ENCODE measurements at places on chromosomes 11 and 22.

- peak; percentile 19 for DNase-seq
These were observed 30.0 kb upstream of the MMP7 start for GRCh38 chr11:102560555-102561011.

DNA sequence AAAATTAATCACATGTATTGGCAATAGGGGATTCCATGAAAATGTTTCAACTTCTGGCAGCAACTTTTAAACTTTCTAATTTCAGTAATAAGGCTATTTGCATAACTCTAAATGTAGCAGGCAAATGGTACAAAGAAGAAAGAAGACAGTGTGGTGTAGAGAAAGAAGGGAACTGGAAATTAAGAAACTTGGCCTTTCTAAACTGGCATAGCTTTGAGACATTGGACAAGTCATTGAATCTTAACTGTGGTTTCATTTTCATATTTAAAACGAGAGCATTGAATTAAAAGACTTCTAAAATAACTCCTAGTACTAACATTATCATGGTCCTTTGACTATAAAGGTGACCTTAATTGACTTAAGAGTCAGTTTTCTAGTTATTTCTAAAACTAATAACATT lies 125.0 kb downstream of the UVRAG start:
- DNase-seq, result no peak

GRCh38 chr22:47035425-47035881 lies 273.0 kb downstream of the TBC1D22A start:
- DNase-seq, result no peak

DNA sequence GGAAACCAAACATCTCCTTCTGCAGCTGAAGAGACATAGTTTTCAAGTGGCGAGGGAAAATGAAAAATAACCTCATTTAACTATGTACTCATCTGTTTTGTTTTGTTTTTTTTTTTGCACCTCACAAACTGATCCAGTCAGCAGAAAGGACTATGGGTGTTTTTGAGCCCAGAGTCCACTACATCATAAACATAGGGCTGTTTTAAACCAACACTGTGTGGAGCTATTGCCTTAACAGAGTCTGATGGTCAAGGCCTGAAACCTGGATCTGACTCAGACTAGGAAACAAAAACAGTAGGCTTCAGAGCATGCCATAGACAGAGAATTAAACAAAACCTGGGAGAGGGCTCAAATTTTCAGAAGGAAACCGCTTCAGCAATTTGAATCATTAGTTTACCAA lies 99.3 kb upstream of the FSHB start:
- no peak for DNase-seq

GRCh38 chr11:84800755-84801346 lies 826.3 kb downstream of the DLG2 start:
- peak; percentile 33 for DNase-seq

DNA sequence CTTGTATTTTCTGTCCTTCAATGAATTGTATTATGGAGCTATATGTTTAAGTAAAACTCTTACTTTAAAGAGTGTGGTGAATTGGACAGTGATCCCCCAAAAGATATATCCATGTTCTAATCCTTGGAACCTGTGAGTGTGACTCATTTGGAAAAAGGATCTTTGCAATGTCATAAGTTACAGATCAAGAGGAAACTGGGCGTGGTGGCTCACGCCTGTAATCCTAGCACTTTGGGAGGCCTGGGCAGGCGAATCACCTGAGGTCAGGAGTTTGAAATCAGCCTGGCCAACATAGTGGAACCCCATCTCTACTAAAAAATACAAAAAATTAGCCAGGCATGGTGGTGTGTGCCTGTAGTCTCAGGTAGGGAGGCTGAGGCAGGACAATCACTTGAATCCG lies 36.7 kb downstream of the ELF5 start:
- DNase-seq, result no peak

- no peak for DNase-seq
These were observed 23.7 kb downstream of the WBP2NL start for GRCh38 chr22:42022162-42022847.

DNA sequence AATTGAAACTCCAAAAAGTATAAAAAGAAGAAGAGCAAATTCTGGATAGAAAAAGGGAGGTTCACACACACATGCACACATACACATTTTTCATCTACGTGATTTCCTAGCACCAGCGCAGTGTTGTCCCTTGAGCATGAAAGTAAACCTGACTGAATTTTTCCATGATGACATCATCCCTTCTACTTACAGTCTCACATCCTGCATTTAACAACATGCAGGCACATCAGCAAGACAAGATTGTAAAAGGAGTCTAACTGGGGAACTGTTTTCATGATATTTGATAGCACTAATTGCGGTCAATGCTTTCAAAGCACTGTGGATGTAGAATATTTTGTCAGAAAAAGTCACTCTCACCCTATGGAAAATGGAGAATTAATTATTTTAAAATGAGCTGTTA lies 36.6 kb downstream of the GAS2 start:
- DNase-seq, result peak; percentile 77

GRCh38 chr11:132933703-132934102 lies 598.6 kb downstream of the OPCML start:
- no peak for DNase-seq

DNA sequence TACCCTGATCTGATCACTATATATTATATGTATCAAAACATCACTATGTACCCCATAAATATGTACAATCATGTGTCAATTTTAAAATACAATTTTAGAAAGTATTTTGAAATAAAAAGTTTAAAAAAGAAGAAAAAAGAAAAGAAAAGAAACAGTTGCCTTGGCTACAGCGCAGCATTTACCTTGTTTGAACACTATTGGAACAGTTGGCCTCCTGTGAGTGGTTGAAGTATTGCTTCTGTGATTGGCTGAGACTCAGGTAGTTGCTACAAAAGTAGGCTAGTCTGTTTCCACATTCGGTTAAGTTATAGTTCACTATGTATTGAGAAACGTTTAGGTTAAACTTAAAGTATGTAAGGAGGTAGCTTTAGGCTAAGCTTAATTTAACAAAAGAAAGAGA lies 7.9 kb upstream of the DTX4 start:
- no peak for DNase-seq

GRCh38 chr11:120649316-120649715 lies 137.8 kb downstream of the GRIK4 start:
- DNase-seq, result no peak

- DNase-seq, result no peak
These were observed 55.4 kb upstream of the NECTIN1 start for GRCh38 chr11:119784421-119784820.

DNA sequence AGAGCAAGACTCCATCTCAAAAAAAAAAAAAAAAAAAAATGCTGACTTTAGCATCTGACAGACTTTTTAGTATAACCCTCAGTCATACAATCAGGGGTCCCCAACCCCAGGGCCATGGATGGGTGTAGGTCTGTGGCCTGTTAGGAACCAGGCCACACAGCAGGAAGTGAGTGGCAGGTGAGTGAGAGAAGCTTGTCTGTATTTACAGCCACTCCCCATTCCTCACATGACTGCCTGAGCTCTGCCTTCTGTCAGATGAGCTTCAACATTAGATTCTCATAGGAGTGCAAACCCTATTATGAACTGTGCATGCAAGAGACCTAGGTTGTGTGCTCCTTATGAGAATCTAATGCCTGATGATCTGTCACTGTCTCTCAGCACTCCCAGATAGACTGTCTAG lies 3.3 kb downstream of the FAM227A start:
- no peak for DNase-seq

DNA sequence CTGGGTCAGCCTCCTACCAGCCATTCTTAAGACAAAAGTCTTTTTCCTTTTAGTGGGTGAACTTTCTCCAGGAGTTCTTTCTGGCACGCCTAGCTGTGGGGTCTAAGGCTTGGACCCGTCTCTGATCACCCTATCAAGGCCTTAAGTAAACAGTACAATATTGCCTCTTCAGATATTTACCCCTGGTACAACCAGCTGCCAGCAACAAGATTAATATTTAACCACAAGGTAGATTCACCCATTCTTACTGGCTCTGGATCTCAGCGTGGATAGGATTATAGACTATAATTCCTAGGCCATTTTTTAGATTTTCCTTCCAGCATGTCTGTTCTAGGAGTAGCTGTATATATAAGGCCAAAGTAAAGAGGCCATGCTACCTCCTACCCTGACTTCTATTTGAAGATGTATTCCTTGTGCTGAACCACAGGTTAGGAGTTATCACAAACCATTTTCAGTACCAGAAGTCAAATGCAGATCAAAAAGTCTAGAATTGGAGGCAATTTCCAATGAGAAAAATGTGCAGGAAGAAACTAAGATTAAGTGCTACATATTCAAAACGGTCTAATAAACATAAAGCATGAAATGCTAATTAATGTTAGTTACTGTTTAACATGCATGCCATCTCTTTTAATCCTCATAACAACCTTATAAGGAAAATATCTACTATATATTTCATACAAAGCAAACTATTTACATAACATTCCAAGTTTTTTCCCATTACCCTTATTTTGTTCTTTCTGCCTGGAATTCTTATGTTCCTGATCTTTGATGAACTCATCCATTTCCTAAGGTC lies 110.0 kb upstream of the SYN3 start:
- no peak for DNase-seq

DNA sequence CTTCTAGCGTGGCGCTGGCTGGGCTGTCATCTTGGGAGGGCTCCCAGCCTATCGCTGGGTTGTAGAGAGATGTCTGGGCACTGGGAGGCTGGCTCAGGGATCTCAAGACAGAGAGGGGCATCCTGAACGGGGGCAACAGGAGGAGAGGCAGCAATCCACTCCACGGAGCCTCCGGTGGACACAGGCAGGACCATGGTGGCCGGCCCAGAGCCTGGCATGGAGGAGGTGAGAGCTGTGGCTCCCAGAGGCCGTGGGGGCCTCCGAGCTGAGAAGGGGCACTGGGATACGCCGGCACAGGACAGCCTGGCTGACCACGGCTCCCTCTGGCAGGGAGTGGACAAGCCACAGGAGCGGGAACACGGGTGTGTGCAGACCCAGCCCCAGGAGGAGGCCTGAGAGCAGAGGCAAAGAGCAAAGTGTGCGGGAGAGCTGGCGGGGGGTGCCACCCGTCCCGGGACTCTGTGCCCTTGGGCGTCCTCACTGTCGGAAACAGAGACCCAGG lies 9.1 kb downstream of the MRGPRF start:
- no peak for DNase-seq

- DNase-seq, result no peak
These were observed 68.6 kb downstream of the CDKN1C start for GRCh38 chr11:2816941-2817421.

GRCh38 chr11:1546536-1547466 lies 25.3 kb downstream of the DUSP8 start:
- peak; percentile 58 for DNase-seq

- no peak for DNase-seq
These were observed 41.7 kb upstream of the ADA2 start for GRCh38 chr22:17260950-17261349.

DNA sequence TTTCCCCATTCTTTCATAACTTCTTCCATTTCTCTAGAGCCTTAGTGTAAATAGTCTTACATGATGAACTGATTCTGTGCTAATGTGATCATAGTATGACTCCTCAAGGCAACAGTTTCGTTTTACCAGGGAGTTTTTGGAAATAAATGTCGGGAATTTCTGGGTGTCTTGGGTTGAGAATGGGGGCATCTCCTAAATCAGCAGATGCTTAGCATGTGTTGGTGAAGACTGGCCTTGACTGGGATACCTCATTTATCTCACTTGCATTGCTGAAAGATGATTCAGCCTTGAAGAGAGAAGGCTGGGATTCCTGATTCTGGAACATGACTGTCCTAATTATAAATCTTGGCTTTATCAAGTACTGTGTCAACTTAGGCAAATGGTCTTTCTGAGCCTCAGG lies 115.7 kb upstream of the C11orf87 start:
- no peak for DNase-seq

GRCh38 chr11:119727523-119728151 lies 1.4 kb downstream of the NECTIN1 start:
- DNase-seq, result no peak

GRCh38 chr11:57567515-57568329 lies at the start of gene UBE2L6:
Gene UBE2L6 (minus strand): TSS chr11:57567672. CDS start chr11:57567611, 61 bp downstream.
- peak; percentile 44 for DNase-seq

GRCh38 chr11:74134661-74135060 lies 36.1 kb downstream of the C2CD3 start:
- DNase-seq, result no peak

DNA sequence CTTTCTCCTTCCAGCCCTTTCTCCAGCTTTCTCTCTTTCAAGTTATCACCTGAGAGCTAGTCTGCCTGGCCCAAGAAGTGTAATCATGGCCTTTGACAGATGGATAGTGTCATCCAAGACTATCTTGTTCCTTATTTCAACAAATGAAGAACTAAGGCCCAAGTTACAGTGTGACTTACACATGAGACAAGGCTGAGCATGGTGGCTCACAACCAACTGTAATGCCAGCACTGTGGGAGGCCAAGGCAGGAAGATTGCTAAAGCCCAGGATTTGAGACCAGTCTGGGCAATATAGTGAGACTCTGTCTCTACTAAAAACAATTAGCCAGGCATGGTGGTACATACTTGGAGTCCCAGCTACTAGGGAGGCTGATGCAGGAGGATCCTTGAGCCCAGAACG lies 3.7 kb upstream of the RANGAP1 start:
- DNase-seq, result no peak

DNA sequence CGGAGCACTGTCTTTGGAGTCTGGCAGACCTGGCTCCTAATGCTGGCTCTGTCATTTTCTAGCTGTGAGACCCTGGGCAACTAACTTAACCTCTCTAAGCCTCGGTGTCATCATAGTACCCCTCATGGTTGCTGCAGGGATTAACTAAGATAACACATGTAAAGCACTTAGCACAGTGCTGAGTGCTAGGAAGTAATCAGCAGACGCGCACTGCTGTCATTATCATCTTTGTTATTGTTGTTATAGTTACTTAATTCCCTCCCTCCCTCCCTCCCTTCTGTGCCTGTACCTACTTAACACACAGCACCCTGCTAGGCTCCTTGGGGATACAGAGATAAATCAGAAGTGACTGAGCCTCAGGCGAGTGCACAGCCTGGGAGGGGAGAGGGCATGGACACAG lies 104.7 kb upstream of the PITPNB start:
- no peak for DNase-seq

GRCh38 chr22:23681026-23681809 lies 9.6 kb upstream of the RGL4 start:
- no peak for DNase-seq

DNA sequence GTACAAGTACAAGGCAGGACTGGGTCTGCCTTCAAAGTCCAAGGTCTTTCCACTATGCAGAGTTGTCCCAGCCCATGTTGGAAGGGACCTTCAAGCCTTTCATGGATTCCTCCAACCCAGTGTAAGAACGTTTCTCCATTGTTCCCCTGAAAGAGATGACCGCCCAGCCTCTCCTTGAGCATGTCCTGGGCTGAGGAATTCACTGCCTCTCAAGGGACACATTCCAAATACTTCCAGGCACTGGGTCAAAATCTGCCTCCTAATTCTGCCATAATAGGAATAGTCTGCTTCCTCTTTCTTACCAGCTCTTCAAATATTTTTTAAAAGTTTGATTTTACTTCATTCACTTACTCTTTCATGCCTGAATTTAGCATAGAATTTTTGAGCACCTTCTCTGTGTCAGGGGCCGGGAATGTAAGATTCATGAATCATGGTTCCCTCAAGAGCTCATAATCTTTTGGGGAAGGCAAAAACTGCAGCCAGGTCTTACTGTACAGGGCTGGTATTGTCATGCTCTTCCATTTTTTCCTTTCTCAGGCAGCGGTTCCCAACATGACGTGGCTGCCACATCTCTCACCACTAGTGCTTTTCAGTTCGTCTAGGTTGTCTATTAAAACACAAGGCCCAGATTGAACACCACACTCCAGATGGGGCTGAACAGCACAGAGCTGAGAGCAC lies 143.3 kb upstream of the TBCEL start:
- no peak for DNase-seq
